Naive thymus-derived CD8-positive, alpha-beta T cell (primary cell): ENCODE measurements at places on chromosomes 3 and 15. TPM values are rescaled to one million over a fixed set of nuclear protein-coding genes. Genes with fewer than 3 reads are reported as not detected.
A peak's percentile ranks its signal among the peaks of the same experiment; 100 is the strongest.

The RASGRF1 gene
- not detected for polyA plus RNA-seq

DNA sequence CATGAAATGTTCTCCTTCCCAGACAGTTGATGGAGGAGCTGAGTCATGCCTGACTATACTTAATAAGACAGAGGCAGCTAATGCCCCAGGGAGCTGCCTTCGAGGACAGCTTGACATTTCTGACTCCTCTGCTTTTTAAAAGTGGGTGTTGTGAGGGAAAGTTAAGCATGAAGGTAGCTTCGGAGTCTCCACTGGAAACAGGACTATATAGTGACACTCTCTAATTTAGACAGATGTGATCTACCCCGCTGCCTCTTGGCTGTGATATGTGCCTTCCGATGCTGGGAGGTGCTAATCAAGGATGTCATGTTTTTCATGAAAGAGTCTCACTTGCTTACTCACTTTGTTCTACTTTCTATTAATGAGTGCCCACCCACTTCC is 72.7 kb downstream of the IL1RAP start:
- DNase-seq = no peak

DNA sequence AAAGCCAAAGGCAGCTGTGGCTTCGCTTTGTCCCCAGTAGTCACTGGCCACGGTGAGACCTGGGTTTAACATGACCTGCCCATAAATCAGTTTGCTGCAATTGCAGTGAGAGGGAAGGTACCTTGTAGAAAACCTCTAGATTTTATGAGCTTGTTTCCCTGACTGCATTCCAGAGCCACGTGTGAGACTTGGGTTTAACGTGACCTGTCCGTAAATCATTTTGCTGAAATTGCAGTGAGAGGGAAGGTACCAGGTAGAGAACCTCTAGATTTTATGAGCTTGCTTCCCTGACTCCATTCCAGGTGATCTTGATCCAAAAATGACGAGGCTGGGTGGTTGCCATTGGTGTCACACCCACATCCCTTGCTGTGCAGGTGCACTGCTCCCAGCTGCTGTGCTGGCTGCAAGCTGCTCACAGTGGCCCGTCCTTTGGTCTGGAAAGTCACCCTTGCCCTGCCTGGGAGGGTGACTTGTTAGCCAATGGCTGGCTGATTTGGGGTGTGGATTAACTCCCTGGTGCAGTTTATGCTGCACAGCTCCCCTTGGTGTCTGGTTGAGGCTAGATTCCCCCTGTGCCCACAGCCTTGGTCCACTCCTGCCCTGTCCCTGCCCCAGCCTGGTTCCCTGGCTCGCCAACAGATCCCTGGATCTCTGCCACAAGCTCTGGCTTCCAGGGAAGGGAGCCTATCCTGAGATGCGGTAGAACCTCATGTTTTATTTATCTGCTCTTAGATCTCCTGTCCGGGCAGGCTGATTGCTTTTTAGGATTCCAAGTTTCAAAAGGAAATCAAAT is 192.7 kb upstream of the CTDSPL start:
- no peak for DNase-seq

The COL8A1 gene
- polyA plus RNA-seq = not detected

DNA sequence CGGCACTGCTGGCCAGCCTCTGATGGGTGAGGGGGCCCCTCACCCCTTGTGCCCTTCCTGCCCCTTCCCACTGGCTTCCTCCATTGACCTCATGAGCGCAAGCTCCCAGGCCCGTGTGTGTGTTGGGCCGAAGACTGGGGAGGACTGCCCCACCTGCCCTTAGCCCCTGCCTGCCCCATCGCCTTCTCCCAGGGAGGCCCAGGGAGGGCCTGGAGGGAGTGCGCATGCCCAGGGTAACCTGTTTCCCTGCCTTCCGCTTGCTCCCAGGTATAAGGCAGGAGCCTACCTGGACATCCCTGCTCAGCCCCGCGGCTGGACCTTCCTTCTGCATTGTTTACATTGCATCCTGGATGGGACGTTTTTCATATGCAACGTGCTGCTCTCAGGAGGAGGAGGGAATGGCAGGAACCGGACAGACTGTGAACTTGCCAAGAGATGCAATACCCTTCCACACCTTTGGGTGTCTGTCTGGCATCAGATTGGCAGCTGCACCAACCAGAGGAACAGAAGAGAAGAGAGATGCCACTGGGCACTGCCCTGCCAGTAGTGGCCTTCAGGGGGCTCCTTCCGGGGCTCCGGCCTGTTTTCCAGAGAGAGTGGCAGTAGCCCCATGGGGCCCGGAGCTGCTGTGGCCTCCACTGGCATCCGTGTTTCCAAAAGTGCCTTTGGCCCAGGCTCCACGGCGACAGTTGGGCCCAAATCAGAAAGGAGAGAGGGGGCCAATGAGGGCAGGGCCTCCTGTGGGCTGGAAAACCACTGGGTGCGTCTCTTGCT is 8.8 kb downstream of the DLL4 start:
- peak; percentile 39 for DNase-seq

DNA sequence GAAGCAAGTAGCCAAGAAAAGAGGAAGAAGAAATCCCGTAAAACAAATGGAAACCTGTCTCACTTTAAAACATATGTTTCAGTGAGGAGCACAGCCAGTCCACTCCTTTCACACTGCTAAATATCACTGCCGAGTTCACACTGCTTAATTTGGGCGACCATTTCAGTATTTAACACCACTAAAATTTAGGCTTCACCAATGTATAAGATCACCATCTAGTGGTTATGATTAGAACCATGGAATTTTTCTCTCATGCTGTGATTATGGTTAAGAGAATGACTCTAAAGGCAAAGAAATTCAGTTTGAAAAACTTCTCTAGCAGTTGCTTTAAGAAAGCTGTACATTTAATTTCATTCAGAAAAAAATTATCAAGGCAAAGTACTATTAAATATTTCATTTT is 16.6 kb downstream of the SLC4A7 start:
- peak; percentile 50 for DNase-seq
